NCI-H2171 (cell line): ENCODE measurements at places on chromosomes 5 and 9.

- DNase-seq = no peak
Measured at GRCh38 chr5:102018690-102019089, 277.4 kb downstream of the SLCO4C1 start.

DNA sequence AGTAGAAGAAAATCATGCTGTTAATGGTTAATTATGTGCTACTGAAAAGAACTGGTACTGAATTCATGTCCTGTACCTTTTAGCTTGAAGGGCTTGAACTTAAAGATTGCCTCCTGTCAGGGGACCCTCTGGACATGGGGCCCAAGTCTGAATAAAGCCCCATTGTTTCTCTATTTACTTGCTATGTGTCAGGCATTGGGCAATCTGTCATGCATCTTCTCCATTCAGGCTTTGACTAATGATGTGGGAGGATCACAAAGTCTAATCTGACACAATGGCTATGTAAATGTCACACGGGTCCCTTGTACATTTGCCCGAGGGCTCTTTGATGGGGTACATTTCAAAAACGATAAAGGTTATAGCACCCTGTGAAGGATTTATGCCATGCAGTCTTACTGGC lies 64.0 kb upstream of the TUSC1 start:
- DNase-seq = no peak

GRCh38 chr5:168334695-168335094 lies 43.2 kb downstream of the WWC1 start:
- no peak for DNase-seq

GRCh38 chr9:110911659-110912418 lies 126.4 kb downstream of the LPAR1 start:
- no peak for DNase-seq

DNA sequence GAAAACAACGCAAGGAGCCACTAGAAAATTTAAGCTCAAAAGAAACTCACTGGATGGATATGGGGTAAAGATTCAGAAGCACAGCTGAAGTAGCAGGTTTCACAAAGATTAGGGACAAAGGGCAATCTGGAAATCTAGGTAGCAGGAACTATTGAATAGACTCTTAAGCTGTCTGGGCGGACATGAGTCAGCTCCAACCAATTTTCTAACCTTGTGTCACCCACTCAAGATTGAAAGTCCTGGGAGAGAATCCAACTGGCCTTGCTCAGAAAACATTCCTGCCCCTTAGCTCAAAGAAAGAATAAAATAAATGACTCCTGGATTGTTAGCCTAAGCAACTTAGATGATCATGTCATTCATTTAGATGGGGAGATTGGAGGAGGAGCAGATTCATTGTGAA lies 69.2 kb downstream of the STK32A start:
- no peak for DNase-seq

- no peak for DNase-seq
Measured at GRCh38 chr5:179219661-179220620, 125.3 kb downstream of the ADAMTS2 start.

DNA sequence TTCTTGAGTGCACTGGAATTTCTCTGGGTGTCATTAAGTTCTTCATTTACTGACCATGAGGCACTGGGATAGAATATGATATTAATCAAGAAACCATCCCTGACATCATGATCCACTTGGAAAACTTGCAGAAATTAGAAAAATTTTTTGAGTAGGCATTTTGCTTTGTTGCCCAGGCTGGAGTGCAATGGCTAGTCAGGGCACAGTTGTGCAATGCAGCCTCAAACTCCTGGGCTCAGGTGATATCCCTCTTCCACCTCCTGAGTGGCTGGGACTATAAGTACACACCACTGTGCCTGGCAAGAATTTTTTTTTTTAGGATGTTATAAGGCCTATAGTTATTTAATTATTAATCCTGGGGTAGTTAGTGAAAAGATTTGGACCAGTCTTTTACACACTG lies 106.5 kb downstream of the STK32A start:
- DNase-seq = no peak

DNA sequence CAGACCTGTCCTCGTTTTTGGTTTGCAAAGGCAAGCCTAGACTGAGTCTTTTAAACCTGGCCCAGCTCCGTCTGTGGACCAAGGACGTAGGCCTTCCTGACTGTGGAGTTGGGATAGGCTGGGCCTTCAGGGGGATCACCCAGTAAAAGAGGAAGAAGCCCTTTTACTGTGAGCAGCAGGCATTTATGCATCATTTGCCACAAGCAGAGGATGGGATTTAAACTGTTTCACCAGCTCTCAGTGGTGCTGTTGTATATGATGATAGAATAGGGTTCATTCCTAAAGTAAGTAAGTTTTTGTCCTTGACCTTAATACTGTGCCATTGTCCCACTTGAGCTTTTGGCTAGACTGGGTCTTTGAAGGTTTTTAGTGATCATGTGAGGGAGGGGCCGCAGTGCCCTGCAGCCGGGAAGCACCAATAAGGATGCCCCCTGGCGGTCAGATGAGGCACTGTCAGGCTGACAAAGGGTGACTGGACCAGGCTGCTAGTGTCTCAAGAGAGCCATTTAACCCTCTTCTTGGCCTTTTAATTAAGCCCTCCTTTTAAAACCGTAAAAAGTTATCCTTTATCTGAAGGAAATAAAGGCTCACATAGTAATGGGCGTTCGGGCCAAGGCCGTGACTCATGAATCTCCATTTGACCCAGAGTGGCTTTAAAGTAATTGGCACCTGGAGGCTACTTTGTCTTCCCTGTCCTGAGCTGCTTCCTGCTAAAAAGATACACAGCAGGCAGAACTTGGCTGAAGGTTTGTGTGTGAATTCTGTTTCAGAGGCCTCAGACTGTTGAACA lies 74.0 kb downstream of the UBAP1 start:
- no peak for DNase-seq

DNA sequence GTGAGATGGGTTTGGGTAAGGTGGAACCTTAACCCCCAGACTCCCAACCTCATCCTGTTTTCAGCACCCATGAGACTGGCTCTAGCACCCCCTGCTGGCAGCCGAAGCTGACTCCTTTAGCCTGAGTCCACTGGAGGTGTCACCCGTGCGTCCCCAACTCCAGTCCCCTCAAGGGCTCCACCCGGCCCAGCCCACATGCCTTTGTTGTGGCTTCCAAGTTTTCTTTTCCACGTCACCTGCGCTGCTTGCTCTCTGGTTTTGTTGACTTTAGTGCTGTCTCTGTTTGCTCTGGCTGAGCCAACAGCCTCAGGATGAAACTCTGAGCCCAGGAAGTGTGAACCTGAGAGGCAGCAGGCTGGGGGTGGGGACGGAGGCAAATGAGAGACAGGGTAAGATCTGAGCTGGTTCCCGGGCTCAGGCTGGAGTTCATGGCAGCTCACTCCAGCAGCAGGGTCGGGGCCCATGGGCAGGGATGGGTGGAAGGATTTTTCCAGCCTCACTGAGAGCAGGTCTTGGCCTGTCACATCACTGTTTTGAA lies 13.2 kb upstream of the AQP7 start:
- DNase-seq = no peak

DNA sequence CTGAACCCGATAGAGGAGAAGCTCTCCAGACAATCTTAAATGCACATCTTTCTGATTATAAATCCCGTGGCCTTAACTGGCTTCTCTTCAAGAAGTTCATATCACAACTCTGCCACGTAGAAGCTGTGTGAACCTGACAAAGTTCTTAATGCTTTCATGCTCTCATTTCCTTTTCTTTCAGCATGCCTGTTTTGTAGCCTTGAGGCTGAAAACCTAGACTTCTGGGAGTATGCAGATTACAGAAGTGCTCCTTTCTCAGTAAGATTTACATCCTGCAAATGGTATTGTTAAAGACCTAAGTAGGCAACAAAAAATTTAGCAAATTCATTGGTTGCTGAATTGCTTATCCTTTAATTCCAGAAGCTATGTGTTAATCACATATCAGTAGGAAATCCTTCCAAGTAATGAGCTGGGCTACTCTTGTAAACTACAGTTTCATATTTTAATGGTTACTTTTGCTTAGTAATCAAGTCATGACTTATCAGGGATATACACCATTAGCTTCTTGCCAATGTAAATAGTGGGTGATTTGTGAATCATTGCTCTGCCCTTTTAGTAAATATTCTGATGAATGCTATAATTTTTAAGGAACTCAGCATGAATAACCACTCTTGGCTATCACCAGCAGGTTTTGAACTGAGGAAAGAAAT lies 334.7 kb downstream of the FBXL7 start:
- no peak for DNase-seq

GRCh38 chr5:126987271-126987899 lies 43.0 kb downstream of the MARCHF3 start:
- DNase-seq = no peak

GRCh38 chr9:84303061-84303460 lies 37.5 kb downstream of the SLC28A3 start:
- DNase-seq = no peak

- no peak for DNase-seq
Measured at GRCh38 chr5:78757269-78758053, 108.9 kb upstream of the LHFPL2 start.

DNA sequence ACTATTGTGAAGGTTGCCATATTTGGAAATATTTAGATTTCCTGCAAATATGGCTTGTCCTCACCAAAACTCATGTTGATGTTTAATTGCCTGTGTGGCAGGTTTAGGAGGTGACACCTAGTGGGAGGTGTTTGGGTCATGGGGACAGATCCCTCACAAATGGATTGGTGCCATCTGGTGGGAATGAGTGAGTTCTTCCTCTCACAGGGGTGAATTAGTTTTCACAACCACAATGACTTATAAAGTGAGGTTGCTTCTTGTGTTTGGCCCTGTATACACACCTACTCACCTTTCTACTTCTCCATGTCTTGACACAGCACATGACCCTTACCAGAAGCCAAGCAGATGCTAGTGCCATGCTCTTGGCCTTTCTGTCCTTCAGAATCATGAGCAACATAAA lies 41.1 kb downstream of the ISOC1 start:
- DNase-seq = no peak

GRCh38 chr9:117828466-117828865 lies 124.3 kb downstream of the TLR4 start:
- DNase-seq = no peak

- no peak for DNase-seq
Measured at GRCh38 chr5:31809050-31809870, 170.3 kb downstream of the PDZD2 start.

GRCh38 chr9:134619983-134620661 lies 21.5 kb upstream of the COL5A1 start:
- DNase-seq = no peak

GRCh38 chr5:12323637-12324229 lies 419.5 kb upstream of the CTNND2 start:
- no peak for DNase-seq

DNA sequence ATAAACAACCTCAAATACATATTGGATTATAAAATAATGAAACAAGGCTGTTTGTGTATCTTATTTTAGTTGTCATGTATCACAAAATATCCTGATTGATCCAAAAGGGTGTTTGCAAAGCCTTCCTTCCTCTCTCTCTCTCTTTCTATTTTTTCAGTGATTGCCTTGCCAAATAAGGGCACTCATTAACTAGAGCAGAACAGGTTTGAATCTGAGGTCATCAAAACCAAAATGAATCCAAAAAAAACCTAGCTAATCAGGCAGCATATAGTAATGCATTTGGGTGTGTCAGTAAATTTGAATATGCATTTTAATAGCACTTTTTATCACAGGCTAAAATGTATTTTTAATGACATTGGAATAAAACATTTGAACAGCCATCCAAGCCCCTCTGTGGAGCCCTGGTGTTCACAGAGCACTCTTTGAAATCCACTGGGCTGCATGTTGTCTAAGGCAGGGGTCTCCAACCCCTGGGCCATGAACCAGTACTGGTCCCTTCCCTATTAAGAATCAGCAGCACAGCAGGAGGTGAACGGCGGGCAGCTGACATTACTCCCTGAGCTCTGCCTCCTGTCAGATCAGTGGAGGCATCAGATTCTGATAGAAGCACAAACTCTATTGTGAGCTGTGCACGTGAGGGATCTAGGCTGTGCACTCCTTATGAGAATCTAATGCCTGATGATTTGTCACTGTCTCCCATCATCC lies 171.8 kb upstream of the RAI14 start:
- no peak for DNase-seq

GRCh38 chr9:123081824-123082223 lies 48.4 kb downstream of the GPR21 start:
- DNase-seq = peak; percentile 13

DNA sequence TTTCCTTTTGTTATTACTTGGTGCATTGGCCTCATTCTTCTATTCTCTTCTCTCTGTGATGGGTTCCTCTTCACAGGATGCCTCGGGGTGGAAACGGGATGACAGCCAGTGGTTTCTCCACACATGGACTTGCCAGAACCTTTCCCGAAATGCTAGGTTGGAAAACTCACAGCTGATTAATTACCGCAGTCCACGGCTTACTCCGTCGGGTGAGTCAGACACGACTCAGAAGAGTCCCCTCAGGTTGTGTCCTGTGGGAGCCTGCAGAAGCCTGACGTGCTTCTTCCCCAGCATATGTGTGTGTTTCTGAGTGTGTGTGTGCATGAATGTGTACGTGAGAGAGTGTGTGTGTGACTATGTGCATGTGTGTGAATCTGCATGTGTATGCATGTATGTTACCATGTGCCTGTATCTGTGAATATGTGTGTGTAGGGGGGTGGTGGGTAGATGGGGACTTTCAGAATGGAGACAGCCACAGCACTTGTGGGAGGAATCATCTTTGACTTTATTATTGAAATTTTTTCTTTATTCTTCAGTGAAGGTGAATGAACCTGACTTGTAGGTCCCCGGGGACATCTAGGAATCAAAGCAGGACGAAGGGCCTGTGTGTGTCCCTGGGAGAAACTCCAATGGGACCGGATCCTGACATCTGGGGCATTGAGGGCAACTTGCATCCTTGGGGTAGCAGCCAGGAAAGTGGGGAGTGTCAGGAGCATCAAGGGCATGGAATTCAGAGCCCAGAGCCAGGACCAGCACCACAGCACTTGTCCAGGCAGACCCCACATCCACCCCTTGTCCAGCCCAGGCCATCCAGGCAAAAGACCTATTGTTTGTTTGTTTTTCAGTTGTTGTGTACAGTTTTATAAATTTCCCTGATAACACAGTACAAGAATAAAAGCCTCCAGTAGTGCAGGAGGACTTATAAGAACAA lies 21.9 kb upstream of the MED10 start:
- DNase-seq = no peak

DNA sequence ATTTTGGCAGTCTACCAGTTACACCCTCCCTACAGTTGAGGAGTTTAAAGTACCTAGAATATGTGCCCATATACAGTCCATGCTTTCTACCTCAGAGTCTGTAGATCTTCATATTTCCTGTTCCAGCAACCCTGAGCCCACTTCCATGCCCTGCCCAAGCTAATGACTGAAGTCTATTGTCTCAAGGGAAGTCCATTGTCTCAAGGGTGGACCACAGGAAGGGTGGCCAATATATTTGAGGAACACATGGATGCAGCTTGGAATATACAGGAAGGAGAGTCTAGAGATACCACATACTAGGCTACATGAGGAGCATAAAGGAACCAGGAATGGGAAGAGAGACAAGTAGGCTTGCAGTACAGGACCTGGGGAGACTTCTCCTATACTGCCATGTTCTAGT lies 274.4 kb downstream of the FER start:
- no peak for DNase-seq

GRCh38 chr5:159244163-159244562 lies 18.9 kb upstream of the UBLCP1 start:
- no peak for DNase-seq

GRCh38 chr5:41452506-41452905 lies 57.9 kb downstream of the PLCXD3 start:
- DNase-seq = no peak
